ENCODE measurements at places on chromosomes 3 and 15.

- DNase-seq, result no peak
Observed at GRCh38 chr3:133478624-133479023, 78.8 kb downstream of the BFSP2 start.

DNA sequence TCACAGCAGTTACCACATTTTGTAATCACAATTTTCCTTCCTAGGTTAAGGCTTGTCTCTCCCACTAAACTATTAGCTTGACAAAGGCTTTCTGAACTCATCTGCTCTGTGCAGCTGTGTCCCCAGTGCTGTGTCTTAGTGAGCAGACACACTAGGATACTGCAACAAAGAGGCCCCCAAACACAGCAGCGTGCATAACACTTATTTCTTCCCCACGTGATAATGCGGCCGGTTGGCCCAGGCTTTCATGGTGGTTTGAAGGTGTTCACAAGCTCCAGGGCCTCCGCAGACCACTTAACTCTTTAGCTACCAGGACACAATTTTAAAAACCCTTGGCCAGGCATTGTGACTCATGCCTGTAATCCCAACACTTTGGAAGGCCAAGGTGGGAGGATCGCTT lies 2.2 kb upstream of the HDAC11 start:
- no peak for DNase-seq

DNA sequence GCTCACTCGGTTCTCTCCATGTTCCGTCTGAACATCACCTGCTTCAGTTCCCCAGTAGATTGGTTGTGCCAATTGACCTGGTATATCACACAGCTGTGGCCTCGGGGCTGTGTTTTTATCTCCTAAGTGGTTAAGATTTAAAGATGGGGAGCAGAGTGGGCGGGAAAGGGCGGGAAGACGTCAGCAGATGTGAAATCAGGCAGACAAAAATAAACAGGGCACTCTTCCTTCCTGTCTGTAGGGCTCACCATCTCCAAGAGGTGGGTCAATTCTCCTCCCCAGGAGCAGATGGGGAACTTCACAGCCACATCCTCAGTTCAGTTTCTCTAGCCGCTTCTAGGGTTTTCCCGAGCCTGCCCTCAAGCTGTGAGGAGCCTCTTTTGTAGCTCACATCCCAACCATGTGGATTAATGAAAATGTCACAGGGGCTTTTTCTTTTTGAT lies 26.8 kb upstream of the LIMD1 start:
- DNase-seq, result peak; percentile 26

GRCh38 chr15:58564981-58565380 lies 133.2 kb downstream of the LIPC start:
- no peak for DNase-seq

DNA sequence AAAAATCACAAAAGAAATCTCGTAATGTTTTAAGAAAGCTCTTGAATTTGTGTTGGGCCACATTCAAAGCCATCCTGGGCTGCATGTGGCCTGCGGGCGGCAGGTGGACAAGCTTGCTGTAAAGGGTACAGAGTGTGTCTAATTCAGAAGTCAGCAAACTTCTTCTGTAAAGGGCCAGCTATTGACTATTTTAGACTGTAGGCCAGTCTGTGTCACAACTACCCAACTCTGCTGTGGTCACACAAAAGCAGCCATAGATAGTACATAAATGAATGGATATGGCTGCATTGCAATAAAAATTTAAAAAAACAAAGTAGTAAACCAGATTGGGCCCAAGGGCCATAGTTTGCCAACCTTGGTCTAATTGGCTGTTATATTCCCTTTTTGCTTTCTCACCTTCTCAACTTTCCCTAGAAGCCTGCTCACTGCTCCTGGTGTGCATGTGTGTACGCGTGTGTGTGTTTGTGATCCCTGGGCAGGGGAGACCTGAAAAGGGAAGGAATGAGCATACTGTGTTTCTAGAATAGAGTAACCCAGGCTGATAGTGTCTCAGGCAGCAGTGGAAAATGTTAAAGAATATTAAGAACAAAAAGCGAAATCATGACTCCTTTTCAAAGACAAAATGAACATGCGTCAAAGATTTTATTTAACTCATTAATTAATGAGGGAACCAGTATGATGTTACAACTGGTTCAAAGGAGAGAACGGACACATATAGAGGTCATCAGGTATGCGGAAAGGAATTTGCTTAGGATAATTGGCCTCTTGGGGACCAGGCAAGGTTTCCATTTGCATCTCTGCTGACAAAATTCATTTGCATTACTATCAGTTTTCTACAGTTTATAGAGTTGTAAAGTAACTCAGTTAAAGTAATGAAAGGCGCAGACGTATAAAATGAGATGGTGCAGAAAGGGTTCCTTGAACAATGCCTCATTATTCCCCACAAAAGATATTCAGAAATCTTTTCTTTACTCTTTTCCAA lies 248.0 kb downstream of the THSD4 start:
- DNase-seq, result no peak

- no peak for DNase-seq
Observed at GRCh38 chr15:99141943-99142342, 37.1 kb downstream of the SYNM start.

DNA sequence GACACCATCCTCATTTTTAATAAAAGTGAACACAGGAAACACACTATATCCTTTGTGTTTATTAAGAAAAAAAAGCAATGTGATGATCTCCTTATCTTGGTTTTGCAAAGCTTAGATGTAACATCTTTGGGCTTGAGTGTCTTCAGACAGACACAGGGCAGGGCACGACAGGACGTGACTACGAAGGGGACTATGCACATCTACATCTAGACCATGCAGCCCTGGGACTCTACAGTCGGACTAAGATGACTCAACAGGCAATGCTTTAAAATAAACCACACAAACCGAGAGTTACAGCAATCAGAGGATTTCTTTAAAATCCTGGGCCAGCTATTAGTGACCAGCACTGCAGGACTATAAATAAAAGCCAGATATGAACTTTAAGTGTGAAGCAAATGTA lies 22.8 kb upstream of the TM2D3 start:
- no peak for DNase-seq

- DNase-seq, result no peak
Observed at GRCh38 chr3:173862701-173863100, 465.2 kb downstream of the NLGN1 start.

DNA sequence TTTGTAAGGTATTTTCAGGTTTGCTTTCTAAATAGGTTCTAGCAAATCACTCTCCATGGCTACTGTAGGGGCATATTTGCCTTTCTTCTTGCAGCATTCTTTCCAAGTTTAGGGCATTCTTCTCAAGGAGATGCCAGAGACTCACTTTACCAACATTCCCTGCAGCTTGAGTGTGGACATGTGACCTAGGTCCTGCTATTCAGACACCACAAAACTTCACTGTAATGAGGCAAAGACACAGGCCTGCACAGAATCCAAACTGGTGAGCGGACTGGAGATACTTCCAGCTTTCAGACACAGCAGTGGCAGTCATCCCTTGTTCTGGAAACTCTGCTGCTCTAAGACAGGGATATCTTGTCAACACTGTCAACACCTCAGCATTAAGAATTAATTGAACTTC lies 146.4 kb upstream of the PFN2 start:
- no peak for DNase-seq

- no peak for DNase-seq
Observed at GRCh38 chr3:133827684-133828083, 22.1 kb downstream of the SRPRB start.

GRCh38 chr15:26729581-26729980 lies 43.3 kb downstream of the GABRB3 start:
- no peak for DNase-seq

DNA sequence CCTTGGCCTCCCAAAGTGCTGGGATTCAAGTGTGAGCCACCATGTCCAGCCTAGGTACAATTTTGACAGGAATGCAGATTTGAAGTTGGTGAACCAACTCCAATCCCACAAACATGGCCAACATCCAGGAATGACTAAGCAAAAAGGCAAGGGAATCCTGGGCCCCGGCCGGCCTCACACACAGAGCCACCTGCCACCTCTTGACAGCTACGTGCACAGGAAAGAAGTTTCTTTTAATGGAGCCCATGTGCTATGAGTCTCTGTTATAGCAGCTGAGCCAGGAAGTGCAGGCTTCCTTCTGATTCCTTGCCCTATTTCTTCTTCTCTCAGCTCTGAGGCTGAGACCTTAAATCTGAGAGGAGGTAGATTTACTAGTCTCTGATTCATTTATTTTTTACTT lies 8.8 kb downstream of the TMEM40 start:
- DNase-seq, result no peak

GRCh38 chr3:179196098-179196497 lies 47.9 kb downstream of the PIK3CA start:
- peak; percentile 53 for DNase-seq

GRCh38 chr15:99951511-99951910 lies 218.3 kb upstream of the LYSMD4 start:
- no peak for DNase-seq

- no peak for DNase-seq
Observed at GRCh38 chr15:33107950-33108349, 86.6 kb downstream of the FMN1 start.

DNA sequence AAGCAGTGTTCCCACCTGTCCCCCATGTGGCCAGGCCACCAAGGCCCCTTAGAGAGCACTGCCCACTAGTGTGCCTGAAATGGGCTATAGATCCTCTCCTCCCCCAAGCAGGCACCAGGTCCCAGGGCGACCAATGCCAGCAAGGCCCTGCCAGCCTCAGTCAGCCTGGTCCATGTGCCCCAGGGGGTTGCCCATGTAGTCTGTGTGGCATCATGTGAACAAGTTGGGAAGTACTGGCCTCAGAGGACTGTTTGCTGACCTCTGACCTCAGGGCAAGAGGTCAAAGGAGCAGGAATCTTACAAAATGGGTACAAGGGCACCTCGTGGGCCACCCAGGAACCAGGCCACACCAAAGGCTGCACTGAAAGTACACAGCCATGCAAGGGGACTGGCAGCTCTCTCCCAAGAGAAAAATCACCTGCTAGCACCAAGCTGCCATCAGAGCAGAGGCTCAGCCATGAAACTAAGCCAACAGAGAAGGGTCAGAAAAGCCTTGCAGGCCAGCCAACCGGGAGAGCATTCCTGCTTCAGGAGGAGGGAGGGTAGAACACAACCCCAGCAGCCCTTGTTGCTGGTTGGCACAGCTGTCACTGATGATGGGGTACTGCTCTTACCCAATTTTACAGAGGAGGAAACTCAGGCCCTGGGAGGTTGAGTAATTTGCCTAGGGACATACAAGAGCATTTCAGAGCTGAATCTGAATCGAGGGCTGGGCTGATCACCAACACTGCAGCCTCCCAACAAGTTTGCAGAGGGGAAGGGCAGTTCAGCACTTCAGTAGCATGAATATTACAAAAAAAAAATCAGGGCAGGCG lies 5.2 kb upstream of the FURIN start:
- no peak for DNase-seq

GRCh38 chr15:52677593-52678467 lies 1.4 kb downstream of the ATOSA start:
- peak; percentile 65 for DNase-seq

GRCh38 chr3:60841355-60841754 lies 409.9 kb downstream of the FHIT start:
- no peak for DNase-seq

DNA sequence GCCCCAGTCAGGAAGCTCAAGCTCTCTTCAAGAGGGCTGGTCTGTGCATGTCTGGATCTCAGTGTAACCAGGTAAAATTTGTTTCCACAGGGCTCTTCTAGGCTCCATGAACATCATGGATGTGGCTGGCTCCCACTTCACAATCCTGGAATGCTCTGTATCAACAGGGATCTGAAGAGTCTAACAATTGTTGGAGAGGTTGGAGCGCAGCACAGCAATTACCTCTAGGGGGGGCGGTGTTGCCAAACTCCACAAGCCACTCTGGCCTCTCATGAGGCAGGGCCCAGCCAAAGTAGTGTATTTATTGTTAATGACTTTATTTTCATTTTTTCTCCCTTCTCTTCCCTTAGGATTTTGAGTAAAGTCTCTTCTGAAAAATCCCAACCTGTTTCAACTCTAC lies 6.1 kb upstream of the EIF2B5 start:
- DNase-seq, result no peak

- DNase-seq, result no peak
Observed at GRCh38 chr3:154180836-154181691, 59.9 kb downstream of the ARHGEF26 start.

DNA sequence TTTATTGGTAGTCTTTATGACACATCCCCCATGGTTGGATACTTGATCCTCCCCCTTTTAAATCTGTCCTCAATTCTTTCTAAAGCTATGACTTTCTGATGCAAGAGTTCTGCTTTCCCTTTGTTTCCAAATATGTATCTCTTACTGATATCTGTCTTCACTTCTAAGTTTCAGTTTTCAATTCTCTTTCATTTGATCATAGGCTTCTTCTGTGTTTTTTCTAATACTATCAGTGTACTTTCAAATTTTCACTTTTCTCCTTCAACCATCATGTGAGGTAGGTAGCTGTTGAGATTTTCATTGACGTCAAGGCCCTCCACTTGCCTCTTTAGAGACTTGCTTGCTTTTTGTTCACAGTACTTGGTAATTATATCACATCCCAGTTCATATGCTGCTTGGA lies 436.5 kb downstream of the CNTN4 start:
- no peak for DNase-seq

DNA sequence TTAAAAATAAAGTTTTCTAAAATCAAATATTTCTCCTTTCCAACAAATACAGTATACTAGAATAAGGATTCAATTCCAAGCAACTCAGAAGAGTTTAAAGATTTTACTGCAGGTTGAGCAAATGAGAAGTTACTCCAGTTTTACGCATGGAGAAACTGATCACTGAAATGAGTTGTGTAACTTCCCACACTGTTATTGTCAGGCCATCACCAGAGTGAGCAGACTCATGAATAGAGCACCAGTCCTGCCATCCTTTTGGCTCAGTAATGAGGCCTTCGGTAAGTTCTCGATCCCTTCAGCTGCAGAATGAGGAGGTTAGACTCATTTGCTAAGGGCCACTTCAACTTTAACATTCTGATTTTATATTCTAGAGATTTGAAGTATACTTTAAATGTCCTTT lies 48.1 kb downstream of the OSBPL10 start:
- no peak for DNase-seq

DNA sequence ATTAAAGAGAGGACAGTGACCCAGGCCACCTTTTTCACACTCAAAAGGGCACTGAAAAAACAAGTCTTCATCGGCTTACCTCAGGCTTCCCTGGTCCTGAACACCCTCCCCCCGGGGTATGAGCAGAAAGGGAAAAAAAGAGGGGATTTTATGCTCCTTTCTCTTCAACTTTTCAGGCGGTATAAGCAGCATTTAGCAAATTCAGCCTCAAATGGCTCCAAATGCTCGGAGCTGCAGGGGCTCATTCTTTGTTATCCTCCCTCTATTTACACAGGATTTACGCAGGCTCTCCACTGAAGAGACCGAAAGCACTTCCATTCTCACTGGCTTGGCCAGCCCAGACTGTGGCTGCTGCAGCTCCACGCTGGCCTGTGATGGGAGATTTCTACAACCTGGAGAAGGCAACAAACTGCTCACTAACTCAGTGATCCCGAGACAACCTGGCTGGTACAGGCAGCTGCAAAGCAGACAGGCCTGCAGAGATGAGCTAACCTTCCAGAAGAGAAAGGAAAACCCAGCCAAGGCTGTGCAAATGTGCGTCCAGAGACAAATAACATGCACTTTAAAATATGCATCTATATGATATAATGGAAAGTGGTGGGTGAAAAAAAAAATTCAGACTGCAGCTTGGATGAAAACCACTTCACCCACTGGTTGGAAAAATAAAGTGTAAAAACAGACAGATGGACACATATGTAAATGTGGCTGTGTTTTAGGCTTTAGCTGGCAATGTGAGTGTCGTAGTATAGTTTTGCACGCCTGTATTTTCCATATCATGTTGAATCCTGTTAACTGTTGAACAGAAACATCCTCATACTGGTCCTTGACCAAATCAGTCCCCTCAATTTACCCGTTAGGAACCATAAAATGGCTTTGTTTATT lies 54.2 kb downstream of the MEIS2 start:
- DNase-seq, result no peak
